Activated CD8-positive, alpha-beta memory T cell treated with anti-CD3 and anti-CD28 coated beads, Interleukin-2, amount 50 U/mL, for 4 hours (primary cell): ENCODE measurements at places on chromosomes 1 and 21.

GRCh38 chr1:60483509-60483908, 409.9 kb upstream of the C1orf87 start:
- no peak for DNase-seq

DNA sequence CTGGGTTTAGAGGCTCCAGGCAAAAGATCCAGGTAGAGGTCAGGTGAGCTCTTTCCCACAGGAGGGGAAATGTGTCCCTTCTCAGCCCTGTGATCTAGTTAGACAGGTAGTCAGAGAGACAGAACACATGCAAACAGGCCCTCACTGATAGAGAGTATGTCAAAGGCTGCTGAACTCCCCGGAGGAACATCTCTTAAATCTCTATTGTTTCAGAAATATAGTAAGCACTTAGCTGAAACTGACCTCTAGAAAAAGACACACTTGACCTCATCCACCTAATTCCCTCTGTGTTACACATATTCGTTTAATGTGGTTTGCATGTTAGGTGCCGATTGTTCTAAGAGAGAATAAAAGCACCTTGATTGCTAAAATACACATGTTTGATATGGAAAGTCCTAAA, 23.3 kb downstream of the SUSD4 start:
- DNase-seq, result no peak

- DNase-seq, result no peak
These were observed 28.2 kb downstream of the FAAH start for GRCh38 chr1:46422261-46422871.

GRCh38 chr1:8419861-8420260, 101.9 kb downstream of the SLC45A1 start:
- no peak for DNase-seq

DNA sequence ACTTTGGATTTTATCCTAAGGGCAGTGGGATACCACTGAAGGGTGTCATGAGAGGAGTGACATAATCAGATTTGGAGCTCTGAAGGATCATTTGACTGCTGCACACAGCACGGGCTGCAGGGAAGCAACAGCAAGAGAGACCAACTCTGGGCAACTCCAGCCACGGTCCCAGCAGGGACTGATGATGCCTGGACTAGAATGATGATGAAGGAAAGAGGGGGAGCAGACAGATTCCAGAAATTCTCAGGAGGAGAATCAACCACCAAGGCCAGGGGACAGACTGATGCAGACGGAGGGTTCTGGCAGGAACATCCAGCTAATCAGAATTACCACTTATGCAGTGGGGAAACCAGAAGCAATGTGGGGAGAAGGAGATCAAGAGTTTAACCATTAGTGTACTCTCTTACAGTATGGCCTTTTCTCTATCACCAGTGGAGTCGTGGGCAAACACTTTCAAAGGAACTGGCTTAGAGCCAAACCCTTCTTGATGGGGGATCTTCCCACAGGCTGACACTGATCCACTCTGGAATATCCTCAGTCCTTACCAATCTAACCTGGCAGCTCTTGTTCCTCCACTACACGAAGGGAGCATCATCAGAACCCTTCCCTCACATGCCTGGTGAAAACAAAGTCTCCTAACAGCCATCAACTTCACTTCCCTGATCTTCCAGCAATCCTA, 3.3 kb downstream of the URB1 start:
- no peak for DNase-seq

- DNase-seq, result no peak
These were observed 93.3 kb upstream of the WNT4 start for GRCh38 chr1:22236166-22236565.

DNA sequence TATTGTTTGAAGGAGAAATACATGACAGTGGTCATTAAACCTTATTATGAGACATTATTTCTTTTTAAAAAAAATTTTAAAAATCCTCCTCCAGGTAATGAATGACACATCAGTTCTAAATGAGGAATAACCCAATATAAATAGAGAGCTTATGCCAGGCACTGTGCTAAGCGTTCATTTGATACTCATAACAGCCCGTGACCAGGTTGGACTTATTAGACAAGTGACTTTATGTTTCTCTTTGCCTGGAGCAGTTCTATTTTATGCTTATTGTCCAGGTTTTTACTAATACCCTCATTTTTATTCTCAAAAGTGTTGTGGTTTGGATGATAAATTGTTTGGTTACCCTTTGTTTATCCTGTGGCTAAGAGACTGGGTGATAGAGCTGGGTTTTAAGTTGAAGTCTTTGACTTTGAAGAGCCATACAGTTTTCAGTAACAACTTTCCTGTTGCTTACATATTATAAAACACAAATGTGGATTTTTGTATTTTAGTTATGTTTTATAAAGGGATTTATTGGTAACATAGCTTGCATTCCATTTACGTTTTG, 84.2 kb downstream of the RABGAP1L start:
- no peak for DNase-seq

DNA sequence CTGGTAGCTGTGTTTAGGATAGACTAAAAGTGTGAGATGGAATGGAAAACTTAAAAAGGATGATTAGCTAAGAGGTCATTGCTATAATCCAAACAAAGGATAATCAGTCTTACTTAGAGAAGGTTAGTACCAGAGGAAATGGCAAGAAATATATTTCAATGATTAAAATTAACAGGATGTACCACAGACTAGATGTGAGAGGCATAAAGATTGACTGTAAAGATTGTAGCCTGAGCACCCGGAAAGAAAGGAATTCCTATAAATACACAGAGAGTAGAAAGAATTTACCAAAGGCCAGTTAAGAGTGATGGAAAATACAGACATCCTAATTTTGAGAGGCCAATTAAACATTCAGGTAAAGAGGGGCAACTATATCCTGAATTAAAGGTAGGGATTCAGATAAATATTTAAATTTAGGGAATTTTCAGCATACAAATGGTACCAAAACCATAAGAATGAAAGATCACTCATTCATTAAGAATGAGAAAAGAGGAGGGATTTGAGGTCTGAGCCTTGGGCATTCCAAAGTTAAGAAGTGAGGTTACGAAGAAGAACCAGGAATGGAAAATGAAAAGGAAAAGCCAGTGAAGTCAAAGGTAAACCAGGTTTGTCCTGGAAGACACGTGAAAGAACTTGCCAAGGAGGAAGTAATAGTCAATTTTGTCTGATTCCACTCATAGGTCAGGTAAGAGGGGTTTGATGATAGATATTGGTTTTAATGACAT, 46.4 kb upstream of the RGS1 start:
- DNase-seq, result no peak
